Activated T-cell treated with anti-CD3 and anti-CD28 coated beads, Interleukin-2, amount 50 U/mL, for 48 hours (primary cell): ENCODE measurements at places on chromosomes 2 and 18.

DNA sequence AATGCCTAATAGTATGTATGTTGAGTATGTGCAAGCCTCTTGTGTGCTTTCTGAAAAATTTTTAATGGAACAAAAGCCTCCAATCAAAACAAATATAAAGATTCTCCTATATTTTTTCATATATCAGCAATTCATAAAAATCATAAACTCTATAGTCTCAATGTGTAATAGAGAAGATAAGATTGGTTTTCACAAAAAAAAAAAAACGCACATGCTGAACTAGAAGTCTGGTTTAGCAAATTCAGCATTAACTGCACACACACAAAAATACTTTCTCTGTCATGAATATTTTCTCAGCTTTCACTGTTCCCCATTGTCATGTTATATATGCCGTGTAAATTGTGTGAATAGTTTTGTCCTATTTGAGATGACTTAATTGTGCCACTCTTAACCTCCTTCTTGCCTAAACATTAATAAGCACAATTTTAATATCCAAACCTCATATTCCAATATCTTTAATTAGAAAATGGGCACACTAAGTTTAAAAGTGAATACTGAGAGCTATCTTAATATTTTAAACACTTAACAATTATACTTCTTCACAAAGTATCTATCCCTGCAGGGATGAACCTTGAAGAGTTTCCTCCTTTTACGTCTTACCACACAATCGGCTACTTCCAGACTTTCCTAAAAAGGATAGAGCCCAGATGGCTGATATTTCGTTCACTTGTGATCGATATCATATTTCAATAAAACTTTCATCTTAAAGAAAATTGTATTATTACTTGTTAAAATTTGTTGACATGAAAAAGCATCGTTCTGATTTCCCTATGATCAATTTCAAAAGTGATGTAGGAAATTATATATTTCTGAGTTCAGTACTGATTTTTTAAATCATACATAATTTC, 242.7 kb downstream of the TCF4 start:
- no peak for DNase-seq

GRCh38 chr2:105678346-105678745, 66.4 kb upstream of the NCK2 start:
- no peak for DNase-seq

DNA sequence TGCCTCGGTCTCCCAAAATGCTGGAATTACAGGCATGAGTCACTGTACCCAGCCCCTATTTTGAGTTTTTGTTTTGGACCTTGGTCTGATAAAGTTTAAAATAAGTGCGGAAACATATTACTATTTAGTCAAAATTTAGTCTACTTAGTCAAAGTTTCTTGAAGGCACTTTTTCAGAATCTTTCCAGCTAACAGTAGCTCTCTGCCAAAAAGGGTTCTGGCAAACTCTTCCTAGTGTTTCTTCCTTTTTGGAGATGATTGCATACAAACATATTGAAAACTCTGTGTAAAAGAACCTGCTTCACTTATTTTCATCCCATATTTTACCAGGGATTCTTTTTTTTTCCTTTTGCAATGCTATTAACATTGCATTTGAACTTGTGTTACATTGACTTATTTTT, 28.8 kb downstream of the GMCL1 start:
- no peak for DNase-seq

- DNase-seq, result no peak
These were observed 522.0 kb upstream of the FAM98A start for GRCh38 chr2:34121076-34121475.

- no peak for DNase-seq
These were observed 108.4 kb upstream of the ARL5A start for GRCh38 chr2:151936626-151937025.

DNA sequence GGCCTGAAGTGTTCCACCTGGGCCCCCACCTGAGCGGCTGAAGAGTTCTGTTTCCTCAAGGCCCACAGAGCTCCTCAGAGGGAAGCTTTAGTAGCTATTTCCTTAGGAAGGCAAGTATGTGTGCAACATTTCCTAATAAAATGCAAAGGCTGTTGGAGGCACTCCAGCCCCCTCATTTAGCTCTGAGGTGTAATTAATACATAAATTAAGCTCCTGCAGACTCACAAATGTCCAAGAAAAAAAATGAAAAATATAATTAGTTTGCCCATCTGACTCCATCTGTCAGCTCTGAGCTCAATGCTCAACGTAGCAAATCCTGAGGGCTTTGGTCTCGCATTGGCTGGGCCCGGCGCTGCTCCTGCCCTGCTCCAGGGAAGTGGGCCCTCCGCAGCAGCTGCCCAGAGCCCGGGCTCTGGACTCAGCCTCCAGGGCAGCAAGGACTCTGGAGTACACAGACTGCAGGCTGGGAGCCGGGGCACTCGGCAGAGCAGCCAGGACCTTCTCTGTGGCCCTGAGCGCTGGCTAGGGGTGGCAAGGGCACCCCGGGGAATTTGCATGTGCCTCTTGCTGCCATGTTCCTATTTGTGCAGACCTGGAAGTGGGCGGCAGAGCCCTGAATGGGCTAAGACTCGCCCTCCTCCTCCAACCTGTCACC, 23.4 kb upstream of the C1QL2 start:
- DNase-seq, result no peak

DNA sequence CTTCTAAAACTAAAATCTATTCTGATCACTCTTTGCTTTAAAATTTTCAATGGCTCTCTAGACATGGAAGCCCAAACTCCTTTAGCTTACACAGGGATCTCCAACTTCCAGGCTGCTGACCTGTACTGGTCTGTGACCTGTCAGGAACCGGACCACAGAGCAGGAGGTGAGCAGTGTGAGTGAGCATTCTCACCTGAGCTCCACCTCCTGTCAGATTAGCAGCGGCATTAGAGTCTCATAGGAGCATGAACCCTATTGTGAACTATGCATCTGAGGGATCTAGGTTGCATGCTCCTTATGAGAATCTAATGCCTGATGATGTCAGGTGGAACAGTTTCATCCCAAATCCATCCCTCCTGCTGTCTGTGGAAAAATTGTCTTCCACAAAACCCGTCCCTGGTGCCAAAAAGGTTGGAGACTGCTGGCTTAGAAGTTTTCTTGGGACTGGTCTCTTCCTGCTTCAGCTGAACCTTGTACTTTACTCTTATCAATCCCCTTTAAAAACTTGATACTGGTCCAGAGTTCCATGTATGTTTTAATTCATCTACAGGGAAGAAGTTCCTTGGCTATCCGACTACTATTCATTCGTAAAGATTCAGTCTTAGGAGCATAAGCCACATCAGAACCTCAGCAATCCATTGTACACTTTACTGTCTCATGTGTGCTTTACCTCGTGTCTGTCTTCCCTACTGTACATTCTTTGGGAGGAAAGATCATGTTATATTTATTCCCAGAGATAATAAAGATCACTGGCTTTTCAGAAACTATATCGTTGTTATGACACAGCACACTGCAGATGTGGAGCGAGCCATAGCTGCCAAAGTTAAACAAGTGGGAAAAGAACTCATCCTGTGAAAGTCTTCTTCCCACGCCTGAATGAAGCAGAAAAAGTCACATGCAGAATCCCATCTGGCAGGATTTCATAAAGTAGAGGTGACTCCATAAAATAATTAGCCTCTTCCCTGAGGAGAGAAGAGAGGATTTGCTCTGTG, 183.8 kb downstream of the LRATD1 start:
- no peak for DNase-seq

- no peak for DNase-seq
These were observed 289.5 kb downstream of the SLC4A3 start for GRCh38 chr2:219916726-219917440.

DNA sequence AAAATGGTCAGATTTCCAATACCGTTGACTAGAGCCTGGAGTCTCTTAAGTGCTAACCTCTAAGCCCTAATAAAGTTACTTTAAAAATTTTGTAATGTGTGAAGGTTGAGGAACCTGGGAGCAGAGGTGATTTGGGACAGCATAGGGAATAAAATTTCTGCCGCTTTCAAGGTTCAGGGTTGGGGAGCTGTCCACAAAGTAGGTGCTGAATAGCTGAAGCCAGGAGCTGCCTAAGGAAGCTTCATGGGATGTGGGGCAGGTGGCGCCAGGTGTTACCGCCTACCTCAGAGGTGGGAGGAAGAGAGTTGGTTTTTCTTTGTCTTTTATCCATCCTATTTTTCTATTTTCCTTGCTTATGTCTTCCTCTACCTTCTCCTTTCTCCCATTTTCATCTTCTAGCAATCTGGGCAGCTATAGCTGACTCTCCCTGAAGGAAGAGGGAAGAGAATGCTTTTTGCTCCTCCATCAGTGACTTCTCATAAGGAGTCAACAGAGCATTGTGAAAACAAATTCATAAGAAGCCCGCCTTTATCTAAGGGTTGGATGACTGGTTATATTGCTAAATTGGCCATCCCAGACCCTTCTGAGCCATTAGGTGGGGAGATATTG, 178.7 kb downstream of the CLIP4 start:
- no peak for DNase-seq

- DNase-seq, result no peak
These were observed 1659.8 kb upstream of the CELF4 start for GRCh38 chr18:39225373-39225772.

DNA sequence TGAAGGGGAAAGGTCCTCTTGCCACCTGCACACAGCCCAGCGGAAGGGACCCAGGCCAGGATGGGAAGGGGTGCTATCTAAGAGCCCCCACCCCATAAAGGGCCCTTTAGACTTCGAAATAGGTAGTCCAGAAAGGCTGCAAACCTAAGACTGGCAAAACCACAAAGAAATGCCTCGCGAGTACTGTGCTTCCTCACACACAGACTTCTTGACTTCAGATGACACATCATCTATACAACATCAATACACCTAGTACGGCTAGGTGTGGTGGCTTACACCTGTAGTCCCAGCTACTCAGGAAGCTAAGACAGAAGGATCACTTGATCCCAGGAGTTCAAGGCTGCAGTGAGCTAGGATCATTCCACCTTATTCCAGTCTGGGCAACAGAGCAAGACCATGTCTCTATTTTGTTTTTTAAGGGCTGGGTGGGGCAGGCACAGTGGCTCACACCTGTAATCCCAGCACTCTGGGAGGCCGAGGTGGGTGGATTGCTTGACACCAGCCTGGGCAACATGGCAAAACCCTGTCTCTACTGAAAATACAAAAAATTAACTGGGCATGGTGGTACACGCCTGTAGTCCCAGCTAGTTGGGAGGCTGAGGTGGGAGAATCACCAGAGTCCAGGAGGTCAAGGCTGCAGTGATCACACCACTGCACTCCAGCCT, 125.8 kb downstream of the CABLES1 start:
- DNase-seq, result no peak

DNA sequence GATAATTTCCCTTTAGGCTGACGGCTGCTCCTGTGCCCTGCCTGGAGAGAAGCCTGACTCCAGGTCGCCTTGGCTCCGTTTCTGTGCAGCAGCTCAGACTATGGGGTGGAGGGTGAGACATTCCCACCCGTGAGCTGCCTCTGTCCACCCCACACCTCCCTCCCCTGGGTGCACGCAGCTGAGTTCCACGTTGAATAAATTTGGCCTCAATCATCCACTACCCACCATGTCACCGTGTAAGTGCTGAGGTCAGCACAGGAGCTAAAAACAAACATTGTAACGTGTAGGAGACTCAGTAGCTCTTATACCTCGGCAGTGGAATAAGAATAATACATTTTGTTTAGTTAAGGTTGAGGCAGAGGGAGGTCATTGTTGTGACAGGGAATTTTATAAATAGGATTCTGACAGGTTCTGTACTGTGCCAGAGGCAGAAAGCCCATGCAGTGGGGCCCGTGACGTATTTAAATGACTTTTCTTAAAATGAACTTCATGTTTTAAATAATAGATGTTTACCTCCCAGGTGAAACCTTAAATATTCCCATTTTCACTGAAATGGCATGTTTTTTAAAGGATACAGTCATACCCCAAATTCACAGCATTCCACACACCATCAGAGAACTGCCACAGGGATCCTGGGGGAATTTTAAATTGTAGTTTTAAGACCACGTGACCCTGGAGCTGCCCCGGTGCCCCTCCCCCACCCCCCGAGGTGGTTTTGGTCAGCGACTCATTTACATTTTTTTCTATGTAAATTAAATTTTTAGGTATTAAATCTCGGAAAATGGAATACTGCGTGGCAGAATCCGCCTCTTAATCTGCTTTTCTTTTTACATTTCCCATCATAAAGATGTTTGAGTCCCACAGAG, 50.2 kb downstream of the NFATC1 start:
- no peak for DNase-seq

DNA sequence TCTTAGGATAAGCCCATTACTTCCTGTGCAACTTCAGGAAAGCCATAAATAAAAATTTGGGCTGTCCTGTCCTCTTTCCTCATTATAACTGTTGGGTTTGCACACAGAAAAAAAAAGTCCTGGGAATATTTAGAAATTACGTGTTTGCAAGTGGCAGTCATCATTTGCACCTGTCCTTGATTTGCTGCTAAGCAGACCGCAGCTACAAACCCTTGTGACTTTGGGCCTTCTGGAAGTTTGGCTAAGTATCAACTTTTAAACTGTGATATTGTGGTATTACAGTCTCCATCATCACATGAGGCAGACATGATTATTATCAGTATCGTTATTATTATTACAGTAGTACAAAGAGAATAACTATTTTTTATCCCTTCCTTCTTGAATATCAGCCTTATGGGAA, 260.7 kb upstream of the SESTD1 start:
- DNase-seq, result no peak

DNA sequence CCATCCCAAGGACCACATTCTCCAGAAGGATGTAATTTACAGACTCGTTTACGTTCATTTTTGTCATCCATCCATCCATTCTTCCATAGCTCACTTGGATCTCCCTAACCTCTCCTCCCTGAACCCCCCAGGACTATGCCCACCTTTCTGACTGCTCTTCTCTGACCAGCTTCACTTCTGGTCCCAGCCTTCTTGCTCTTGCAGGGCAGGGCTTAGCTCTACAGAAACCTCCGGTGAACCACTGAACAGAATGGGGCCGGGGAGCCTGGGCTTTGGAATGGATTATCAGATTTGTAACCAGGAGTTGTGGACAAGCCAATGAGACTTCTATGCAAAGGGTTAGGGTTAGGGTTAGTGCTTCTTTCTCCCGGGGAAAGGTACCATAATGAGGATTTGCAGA, 95.0 kb downstream of the TGFA start:
- DNase-seq, result no peak

- no peak for DNase-seq
These were observed 74.0 kb downstream of the MCFD2 start for GRCh38 chr2:46841621-46842020.

- DNase-seq, result no peak
These were observed 150.6 kb downstream of the ZNF236 start for GRCh38 chr18:76972846-76973519.

DNA sequence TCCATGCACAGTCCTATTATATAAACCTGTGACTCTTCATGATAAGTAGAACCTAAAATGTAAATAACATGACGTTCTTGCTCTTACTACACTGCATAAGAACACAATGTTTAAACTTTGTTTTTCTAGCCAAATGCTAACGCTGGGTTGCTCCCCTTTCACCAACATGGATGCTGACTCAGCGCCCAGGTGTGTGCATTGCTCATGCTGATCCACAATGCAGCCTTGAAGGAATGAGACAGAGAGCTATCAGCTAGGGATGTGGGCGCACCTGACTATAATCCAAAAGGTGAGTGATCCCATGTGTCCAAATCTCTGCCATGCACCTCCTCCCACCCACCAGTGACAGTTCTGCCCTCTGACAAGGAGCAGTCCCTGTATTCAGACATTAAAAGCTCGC, 235.0 kb downstream of the IRS1 start:
- DNase-seq, result no peak

- no peak for DNase-seq
These were observed 177.8 kb downstream of the SOX11 start for GRCh38 chr2:5869936-5870335.

- DNase-seq, result no peak
These were observed 1891.5 kb upstream of the PIK3C3 start for GRCh38 chr18:40063488-40063887.

- DNase-seq, result no peak
These were observed 481.3 kb upstream of the CHAC2 start for GRCh38 chr2:53286345-53286744.
